ENCODE measurements at places on chromosomes 12 and 14. TPM values are rescaled to one million over a fixed set of nuclear protein-coding genes. Genes with fewer than 3 reads are reported as not detected.

DNA sequence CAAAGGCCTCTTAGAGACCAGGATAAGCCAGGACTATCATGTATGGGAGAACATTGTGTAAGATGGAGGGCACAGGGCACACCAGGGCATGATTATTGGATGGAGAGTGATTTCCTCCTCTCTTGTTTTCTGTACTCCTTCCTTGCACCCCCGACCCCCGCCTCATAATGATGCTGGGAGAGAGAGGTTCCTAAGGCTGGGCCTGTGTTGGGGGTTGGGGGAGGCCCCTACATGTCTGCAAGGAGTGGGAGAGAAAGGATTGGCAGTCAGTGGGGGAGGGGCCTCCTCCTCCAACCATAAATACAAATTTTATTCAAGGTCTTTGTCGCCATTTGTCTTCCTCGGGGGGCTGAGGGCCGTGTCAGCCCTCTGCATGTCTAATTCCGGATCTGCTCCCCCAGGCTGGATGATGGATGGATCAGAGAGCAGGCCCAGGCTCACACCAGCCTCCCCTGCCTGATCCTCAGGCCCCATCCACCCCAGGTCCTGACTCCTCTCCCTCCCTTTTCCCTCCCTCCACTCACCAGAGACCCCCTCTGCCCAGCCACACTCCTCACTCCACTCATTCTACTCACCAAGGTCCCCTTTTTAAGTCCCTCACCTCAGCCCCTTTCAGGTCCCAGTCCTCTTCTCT, 2.0 kb upstream of the C1QL4 start:
- DNase-seq, result no peak
- H3K27me3 ChIP-seq, result peaks cover 49% of the 10 kb centered on the region
- no peak overlapping the region for H3K4me3 ChIP-seq
- H3K27ac ChIP-seq, result no peak overlapping the region

DNA sequence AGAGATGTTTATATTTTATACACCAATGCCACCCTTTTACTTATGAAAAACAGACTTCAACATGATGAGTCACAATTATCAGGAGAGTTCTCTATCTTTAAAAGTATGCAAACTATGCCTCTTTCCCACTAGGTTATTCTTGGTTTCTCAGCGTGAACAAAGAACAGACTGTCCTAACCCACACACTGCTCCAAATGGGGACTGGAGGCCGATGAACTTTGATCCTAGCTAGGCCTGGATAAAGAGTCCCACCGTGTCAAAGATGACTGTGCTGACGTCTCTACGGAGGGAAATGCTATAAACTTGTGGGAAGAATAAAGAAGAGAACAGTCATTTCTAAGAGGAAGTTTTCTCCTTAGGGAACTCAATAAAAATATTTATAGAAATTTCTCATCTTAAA, 160.1 kb downstream of the EPS8 start:
- H3K4me1 ChIP-seq, result peaks cover 17% of the 10 kb centered on the region
- H3K36me3 ChIP-seq, result no peaks in the 10 kb centered on the region
- no peak for DNase-seq
- peak overlapping the region; percentile 32 for H3K4me3 ChIP-seq

DNA sequence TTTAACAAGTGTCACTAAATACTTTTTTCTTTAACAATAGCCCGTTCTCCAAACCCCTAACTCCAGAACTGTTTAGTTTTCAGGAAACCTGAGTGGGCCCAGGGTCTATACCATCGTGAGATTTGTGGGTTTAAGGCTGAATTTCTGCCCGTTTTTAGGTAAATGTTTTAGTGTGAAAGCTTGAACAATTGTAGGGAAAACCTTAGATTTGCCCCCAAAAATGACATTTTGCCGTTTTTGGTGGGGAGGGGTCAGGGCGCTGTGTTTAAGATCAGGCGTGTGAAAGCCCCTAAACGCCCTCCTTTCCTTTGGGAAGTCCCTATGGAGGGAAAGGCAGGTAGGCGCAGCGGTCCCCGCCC, 320 bp upstream of the PRPF39 start:
- H3K4me1 ChIP-seq, result peaks cover 29% of the 10 kb centered on the region
- H3K27ac ChIP-seq, result peak overlapping the region; percentile 93
- no peaks in the 10 kb centered on the region for H3K36me3 ChIP-seq
- no peaks in the 10 kb centered on the region for H3K27me3 ChIP-seq
- no peak for DNase-seq

DNA sequence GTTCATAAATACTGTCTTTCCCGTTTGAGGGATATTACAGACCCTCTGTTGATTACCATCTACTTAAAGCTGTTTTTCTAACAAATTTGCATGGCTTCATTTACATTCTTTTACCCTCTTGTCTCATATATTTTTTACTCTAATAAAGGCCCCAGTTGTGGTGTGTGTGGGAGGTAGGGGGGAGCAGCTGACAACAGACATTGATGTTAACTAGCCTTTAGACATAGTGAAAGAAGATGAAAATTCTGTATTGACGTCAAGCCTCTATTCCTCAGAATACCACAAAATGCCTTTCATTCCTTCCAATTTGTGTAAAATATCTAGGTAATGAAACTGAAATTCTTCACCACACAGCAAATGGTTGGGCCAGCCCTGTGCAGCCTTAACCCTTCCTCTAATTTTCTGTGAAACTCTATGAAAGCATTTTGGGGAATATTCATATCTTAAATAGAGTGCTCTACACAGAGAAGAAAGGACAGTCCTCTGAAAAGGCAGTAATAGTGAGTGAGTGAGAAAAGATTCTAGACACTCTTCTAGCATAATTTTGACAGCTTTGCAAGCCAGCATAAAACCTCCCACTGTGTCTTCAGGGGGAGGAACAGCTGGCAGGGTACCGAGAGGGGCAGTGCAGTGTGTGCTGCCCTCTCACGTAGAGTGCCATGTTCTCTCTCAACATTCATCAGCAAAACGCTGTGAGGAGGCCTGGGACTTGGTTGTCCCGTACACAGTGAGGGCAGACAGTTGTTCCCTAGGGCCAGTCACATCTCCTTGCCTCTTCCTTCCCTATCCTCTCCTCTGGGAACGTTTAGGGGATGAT, 20.1 kb upstream of the CERS5 start:
- H3K36me3 ChIP-seq, result peaks cover 30% of the 10 kb centered on the region
- no peaks in the 10 kb centered on the region for H3K27me3 ChIP-seq
- H3K4me3 ChIP-seq, result no peak overlapping the region

DNA sequence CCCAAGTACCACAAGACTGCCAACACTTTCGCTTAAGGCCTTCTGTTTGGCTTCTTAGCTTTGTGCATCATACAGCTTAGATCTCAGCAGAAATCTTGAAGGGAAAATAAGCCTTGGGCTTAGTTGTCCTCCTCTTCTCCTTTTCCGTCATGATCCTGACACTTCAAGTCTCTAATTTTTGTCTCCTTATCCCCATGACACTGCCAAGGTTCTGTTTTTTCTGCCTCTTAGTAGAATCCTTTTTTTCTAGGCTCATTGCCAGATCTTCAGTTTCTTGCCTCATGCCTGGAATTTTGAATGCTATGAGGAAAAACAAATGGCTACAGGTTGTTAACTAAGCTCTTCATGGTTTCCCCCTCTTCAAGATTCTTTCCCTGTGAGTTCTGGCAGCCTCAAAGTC, 450.4 kb downstream of the LRFN5 start:
- no peak overlapping the region for H3K27ac ChIP-seq
- no peaks in the 10 kb centered on the region for H3K27me3 ChIP-seq
- no peak overlapping the region for H3K4me3 ChIP-seq
- H3K4me1 ChIP-seq, result no peaks in the 10 kb centered on the region
- H3K36me3 ChIP-seq, result no peaks in the 10 kb centered on the region

- DNase-seq, result no peak
- H3K4me3 ChIP-seq, result no peak overlapping the region
- H3K4me1 ChIP-seq, result peaks cover 7% of the 10 kb centered on the region
- H3K27me3 ChIP-seq, result no peaks in the 10 kb centered on the region
Measured at GRCh38 chr14:20623798-20624197, 17.7 kb downstream of the OR6S1 start.

DNA sequence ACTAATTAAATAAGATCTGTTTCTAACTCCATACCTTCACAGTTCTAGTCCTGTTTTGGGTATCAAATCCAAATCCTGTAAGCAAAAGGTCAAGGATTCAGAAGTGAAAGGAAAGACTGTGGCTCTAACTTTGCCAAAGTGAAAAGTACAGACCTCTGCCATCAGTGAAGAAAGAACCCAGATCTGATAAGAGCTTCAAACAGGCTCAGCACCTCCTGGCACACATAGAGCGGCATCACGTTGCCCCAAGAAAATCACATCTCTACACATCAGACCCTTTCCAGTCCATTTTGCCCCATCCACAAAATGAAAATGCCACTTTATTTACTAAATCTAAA, 23.2 kb downstream of the CLIP1 start:
- H3K36me3 ChIP-seq, result peaks cover 4% of the 10 kb centered on the region
- no peak for DNase-seq
- no peak overlapping the region for H3K4me3 ChIP-seq
- peaks cover 37% of the 10 kb centered on the region for H3K4me1 ChIP-seq
- no peaks in the 10 kb centered on the region for H3K27me3 ChIP-seq

GRCh38 chr12:79408689-79409088, 282.1 kb downstream of the PAWR start:
- no peak overlapping the region for H3K27ac ChIP-seq
- no peaks in the 10 kb centered on the region for H3K36me3 ChIP-seq
- H3K4me1 ChIP-seq, result peaks cover 31% of the 10 kb centered on the region
- H3K4me3 ChIP-seq, result no peak overlapping the region

DNA sequence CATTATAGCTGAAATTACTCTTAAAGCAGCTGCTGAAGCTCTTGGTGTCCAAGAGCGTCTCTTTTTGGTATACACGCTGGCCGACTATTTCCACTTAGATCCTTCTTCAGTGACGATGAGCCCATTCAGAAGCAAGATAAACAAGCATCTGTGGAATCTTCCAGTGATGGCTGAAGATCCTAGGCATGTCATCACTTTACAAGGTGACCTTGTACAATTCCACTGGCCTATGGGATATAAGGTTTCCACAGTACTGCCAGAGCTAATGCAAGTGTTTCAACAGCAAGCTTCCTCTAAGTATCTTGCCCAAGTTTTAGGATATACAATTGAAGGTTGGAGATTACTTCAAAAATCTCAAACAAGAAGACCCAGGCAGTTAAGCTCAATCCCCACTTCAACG, 47.0 kb downstream of the INTS13 start:
- DNase-seq, result no peak
- no peak overlapping the region for H3K27ac ChIP-seq
- no peaks in the 10 kb centered on the region for H3K4me1 ChIP-seq
- no peaks in the 10 kb centered on the region for H3K36me3 ChIP-seq

DNA sequence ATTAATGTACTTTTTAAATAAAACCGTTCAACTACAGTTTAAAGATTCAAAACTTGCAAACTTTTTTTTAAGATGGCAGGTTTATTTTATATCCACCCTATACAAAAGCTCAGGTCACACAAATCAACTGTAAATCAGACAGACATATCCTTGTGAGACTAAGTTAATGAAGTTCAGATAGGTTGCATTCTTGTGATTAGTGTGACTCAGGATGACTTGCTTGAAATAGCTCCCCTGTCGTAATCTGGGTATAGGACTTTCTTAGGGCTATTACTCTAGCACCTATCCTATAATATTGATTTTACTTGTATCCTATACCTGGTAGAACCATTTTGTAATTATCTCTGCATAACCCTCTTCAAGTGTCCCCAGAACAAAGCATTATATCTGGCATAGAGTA, 9.5 kb upstream of the PRKD1 start:
- no peaks in the 10 kb centered on the region for H3K36me3 ChIP-seq
- DNase-seq, result no peak
- no peaks in the 10 kb centered on the region for H3K27me3 ChIP-seq
- no peak overlapping the region for H3K4me3 ChIP-seq
- no peak overlapping the region for H3K27ac ChIP-seq

GRCh38 chr12:23781118-23781517, 168.4 kb downstream of the SOX5 start:
- H3K4me3 ChIP-seq, result no peak overlapping the region
- no peaks in the 10 kb centered on the region for H3K27me3 ChIP-seq
- DNase-seq, result no peak
- no peaks in the 10 kb centered on the region for H3K4me1 ChIP-seq
- no peak overlapping the region for H3K27ac ChIP-seq

DNA sequence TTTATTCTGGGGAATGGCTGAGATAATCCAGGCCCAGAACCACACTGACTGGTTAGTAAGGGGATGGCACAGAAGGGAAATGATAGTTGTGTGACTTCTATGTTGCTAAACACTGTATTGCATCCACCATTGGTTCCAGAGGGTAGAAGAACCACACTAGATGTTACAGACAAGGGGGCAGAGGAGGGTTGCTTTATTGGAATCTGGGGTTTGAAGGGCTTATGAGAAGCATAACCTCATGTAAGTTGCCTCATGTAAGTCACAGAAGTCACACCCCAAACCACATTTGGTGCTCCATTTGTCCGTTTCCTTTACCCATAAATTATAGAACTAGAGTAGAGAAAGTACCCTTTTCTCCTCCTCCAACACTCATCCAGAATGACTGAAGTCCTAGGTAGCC, 5.5 kb upstream of the PSMA6 start:
- no peak overlapping the region for H3K27ac ChIP-seq
- H3K36me3 ChIP-seq, result peaks cover 4% of the 10 kb centered on the region
- no peak for DNase-seq

DNA sequence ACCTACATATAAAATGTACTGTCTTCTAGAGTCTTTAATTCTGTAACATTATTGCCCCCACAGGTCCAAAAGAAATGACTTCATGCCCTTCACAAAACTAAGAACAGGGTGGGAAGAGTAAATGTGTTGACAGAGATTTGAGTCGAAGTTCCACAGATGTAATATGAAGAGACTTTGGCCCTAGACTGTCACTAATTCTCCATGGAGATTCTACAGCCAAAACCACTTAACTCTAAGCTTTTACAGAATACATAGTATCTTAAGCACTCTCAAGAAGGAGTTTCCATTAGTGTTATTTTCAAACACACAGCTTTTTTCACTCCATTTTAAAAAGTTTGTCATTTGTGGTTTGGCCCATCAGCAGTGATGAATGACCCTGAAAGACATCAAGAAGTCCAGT, 56.3 kb downstream of the ABCC9 start:
- H3K27ac ChIP-seq, result no peak overlapping the region
- no peaks in the 10 kb centered on the region for H3K27me3 ChIP-seq
- H3K36me3 ChIP-seq, result no peaks in the 10 kb centered on the region

DNA sequence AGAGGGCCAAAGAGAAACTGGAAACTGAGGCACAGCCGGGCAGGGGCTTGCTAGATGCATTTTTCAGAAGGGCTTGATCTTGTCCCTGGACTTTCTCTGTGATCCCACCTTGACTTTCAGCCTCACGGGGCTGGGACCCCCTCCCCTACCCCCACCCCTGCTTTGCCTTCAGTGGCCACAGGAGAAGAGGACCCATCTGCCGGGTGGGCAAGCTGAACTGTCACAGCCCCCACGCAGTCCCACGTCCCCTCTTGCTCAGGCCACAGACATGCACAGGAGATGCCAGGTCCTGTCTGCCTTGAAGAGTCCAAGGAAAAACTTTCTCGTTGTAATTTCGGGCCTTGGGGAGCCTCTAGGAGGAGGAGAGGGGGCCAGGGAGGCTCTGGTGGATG, 158.9 kb downstream of the KIF26A start:
- H3K27me3 ChIP-seq, result no peaks in the 10 kb centered on the region
- no peaks in the 10 kb centered on the region for H3K36me3 ChIP-seq
- no peak overlapping the region for H3K4me3 ChIP-seq
- no peak for DNase-seq
- no peaks in the 10 kb centered on the region for H3K4me1 ChIP-seq

KSR2 gene
- 0.01 TPM for polyA plus RNA-seq

FAM222A gene
- polyA plus RNA-seq, result 0.05 TPM

LRRC43 gene
- 0.33 TPM for polyA plus RNA-seq

HOXC6 gene
- 4.7 TPM for polyA plus RNA-seq

WNT1 gene
- polyA plus RNA-seq, result not detected

SERPINA9 gene
- not detected for polyA plus RNA-seq

RGS6 gene
- not detected for polyA plus RNA-seq

Measured in keratinocyte (primary cell).